ENCODE measurements at places on chromosomes 13 and 19. TPM values are rescaled to one million over a fixed set of nuclear protein-coding genes. Genes with fewer than 3 reads are reported as not detected.

- DNase-seq: no peak
Observed at GRCh38 chr13:21917086-21918015, 246.5 kb downstream of the FGF9 start.

SBSN gene
- polyA plus RNA-seq: 2.1 TPM

FTL gene
- 3,644 TPM for polyA plus RNA-seq

CCDC61 gene
- polyA plus RNA-seq: 4.2 TPM

DNA sequence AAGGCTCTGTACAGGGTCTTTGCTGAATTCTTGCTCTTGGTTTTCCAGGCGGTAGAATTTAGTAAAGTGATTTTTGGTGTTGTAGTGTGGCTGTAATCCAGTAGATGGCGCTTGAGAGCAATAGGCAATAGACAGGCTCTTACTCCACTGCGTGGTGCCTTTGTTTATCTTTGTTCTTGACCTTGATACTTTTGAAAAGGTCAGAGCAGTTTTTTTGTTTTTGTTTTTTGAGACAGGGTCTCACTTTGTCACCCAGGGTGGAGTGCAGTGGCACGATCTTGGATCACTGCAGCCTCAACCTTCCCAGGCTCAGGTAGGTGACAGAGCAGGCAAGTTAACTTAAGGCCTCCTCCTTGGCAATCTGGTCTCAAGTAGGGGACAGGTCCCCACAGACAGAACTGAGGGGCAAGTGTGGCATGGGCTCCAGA is 12.2 kb upstream of the LILRA5 start:
- DNase-seq: no peak

- peak; percentile 97 for DNase-seq
Observed at GRCh38 chr19:57578487-57579205, at the start of gene ZNF416. TSS of gene ZNF416 (minus strand) at chr19:57578911. CDS start at chr19:57578704, 207 bp downstream.

GRCh38 chr13:70755456-70755855 is 647.2 kb upstream of the KLHL1 start:
- DNase-seq: no peak

GRCh38 chr19:57709616-57710015 is 612 bp upstream of the ZNF154 start:
- no peak for DNase-seq

YIF1B gene
- 44.9 TPM for polyA plus RNA-seq

CASP14 gene
- not detected for polyA plus RNA-seq

- no peak for DNase-seq
Observed at GRCh38 chr13:25502031-25502430, 130.3 kb downstream of the ATP8A2 start.

DNA sequence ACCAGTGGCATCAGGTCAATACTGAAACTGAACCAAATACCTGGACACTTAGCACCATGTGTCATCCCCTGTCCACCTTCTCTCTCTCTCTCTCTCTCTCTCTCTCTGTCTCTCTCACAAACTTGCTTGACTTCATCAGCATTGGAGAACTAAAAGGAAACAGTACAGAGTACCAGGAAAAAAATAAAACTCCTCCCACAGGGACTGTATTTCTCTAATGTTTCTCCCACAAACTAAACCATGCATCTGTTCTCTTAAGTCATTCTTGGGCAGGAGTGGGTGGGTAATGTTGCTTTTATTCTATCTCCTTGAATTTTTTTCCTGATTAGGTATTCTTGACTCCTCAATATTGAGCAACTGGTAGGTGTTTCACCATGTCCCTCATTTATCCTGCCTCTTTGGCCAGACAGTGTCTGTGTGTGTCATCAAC is 112.9 kb upstream of the CACNA1A start:
- DNase-seq: no peak

ZNF284 gene
- polyA plus RNA-seq: 1.5 TPM

GRCh38 chr13:38637576-38637975 is 49.3 kb upstream of the FREM2 start:
- DNase-seq: no peak
